ENCODE measurements at places on chromosomes 7 and 10.

- peak; percentile 8 for DNase-seq
Measured at GRCh38 chr7:40000734-40001315, 50.8 kb downstream of the CDK13 start.

- no peak for DNase-seq
Measured at GRCh38 chr7:39099146-39099545, 121.4 kb downstream of the POU6F2 start.

DNA sequence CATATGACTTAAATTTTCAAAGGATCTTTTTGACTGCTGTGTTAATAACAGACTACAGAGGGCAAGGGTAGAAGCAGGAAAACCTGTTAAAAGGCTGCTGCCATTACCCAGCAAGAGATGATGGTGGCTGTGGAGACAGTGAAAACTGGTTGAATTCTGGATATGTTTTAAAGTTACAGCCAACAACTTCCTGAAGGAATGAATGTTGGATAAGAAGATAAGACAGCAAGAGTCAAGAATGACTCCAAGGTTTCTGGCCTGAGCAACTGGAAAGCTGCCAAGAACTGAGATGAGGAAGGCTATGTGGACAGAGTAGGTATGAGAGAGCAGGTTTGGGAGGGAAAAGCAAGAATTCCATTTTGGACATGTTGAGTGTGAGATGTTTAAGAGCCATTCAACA lies 19.1 kb downstream of the CNOT4 start:
- DNase-seq = no peak

DNA sequence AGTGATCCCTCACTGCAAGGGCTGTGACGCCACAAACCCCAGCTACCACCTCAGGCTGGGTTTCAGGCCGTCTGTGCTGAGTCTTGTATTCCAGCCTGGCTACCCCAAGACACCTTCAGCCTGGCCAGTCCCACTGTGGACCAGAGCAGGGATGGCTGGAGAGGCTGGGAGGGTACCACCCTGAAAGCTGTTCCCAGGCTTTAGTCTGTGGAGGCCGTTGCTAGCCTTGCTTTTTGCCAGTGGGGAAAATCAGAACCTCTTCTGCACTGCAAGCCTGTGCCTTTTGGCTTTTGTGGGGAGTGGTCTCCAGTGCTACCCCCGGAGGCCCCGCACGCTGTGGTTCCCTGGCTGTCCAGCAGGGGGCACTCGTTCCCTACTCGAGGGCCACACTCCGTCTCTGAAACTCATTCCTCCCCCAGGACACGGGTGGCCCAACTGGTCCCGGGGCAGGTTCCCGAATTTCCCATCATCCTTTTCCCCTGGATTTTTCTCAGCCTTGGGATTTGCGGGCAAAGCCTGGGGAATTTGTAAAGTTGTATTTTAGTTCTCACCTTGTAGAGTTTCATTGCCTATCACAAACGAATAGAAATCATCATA lies 128.4 kb upstream of the BTBD16 start:
- DNase-seq = peak; percentile 27

DNA sequence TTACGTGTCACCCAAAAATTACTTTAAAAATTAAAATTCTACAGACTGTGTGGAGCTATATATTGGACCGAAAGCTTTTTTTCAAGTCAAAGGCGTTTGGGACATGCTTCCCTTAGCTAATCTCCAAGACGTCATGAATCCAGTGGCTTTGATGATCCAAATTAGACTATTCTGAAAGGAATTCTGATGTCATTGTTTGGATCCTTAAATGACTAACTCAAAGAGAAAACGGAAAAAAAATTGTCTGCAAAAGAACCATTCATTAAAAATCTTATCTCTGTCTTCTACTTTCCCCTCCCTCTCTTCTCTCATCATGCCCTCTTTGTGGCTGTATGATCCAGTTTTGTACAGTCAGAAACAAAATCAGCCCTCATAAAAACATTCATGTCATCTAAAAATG lies 161.8 kb downstream of the ETV1 start:
- DNase-seq = no peak

- DNase-seq = no peak
Measured at GRCh38 chr10:29970576-29970975, 88.8 kb downstream of the JCAD start.

GRCh38 chr7:29109899-29110298 lies 36.4 kb downstream of the CPVL start:
- no peak for DNase-seq
